ENCODE measurements at places on chromosomes 5 and 9.

GRCh38 chr9:456365-456764 lies 241.7 kb downstream of the DOCK8 start:
- DNase-seq, result no peak

DNA sequence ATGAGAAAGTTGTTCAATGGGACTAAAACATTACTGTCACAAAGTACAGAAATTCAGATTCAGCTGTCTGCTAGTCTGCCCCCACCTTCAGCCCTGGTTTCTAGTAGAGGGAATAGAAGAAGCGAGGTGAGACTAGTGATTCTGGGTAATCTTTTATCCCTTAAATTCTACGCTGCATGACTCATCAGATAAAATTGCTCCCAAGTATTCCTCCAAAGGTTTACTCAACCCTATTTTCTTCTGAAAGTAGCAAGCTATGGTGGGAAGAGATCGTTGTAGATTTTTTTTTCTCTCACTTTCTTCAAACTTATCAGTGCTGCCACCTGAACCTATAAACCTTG lies 318.9 kb upstream of the RIOK2 start:
- DNase-seq, result no peak

DNA sequence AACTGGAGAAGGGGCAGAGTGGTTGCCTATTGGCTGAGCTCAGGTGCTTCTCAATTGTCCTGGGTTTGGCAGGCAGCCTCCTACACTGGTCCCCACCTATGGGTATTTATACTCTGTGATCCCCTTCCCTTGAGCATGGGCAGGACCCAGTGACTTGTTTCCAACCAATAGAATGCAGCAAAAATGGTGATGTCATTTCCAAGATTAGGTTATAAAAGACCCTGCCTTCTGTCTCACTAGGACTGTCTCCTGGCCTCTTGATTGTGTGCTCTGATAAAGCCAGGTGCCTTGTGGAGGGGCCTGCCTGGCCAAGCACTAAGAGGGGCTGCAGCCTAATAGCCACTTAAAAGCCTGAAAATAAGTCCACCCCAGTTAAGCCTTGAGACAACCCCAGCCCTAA lies 76.1 kb downstream of the MSX2 start:
- no peak for DNase-seq

GRCh38 chr5:40853632-40854192 lies 12.5 kb downstream of the CARD6 start:
- no peak for DNase-seq

- DNase-seq, result no peak
Measured at GRCh38 chr9:441126-441525, 226.5 kb downstream of the DOCK8 start.

- DNase-seq, result no peak
Measured at GRCh38 chr5:3336666-3337065, 259.0 kb upstream of the IRX1 start.

Measured in MM.1S (cell line).